ENCODE measurements at places on chromosomes 7 and 10. TPM values are rescaled to one million over a fixed set of nuclear protein-coding genes. Genes with fewer than 3 reads are reported as not detected.

Gene C10orf143
- total RNA-seq: 1.3 TPM

GRCh38 chr10:97230146-97230545 is 44.4 kb upstream of the SLIT1 start:
- DNase-seq: no peak

DNA sequence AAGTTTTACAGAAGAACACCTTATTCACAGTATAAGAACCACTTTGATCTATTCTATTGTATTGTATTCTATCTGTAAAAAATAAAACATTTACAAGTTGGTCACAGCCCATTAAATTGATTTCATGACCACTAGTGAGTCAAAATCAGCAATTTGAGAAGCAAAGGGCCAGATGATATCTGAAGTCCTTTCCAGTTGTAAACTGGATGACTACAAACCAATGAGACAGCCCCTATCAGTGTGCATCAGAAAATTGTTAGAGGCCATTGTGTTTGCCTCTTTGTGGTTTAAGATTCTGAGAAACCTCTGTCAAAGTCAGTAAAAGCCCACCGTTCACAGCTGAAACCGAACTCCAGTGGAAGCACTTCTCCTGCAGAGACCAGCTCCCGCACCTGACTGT is 54.8 kb downstream of the TBXAS1 start:
- no peak for DNase-seq

Gene GJD4
- not detected for total RNA-seq

DNA sequence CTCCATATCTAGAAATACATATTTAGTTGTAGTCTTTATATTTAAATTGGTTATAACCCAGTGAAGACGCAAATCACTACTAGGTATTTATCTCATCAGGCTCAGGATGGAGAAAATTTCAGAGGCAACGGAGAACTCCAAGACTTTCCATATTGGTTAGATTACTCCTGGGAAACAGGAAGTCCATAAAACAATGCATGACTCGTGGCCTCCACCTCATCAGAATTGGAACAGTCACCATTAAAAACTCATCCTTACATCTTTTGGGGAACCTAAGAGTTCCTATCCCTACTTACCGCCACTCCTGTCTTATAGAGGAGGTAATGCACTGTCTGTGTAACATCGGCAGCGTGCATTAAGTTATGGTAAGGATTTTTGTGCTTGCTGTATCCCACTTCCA is 177.6 kb downstream of the PPP1R17 start:
- DNase-seq: no peak

Gene TLX1
- total RNA-seq: not detected

GRCh38 chr10:63707254-63707910 is 186.2 kb downstream of the REEP3 start:
- DNase-seq: peak; percentile 98

- no peak for DNase-seq
Measured at GRCh38 chr7:100655908-100656674, at the start of gene ACTL6B. Gene ACTL6B, minus strand, starts transcription at chr7:100656448. Its CDS starts 94 bp downstream, at chr7:100656354.

DNA sequence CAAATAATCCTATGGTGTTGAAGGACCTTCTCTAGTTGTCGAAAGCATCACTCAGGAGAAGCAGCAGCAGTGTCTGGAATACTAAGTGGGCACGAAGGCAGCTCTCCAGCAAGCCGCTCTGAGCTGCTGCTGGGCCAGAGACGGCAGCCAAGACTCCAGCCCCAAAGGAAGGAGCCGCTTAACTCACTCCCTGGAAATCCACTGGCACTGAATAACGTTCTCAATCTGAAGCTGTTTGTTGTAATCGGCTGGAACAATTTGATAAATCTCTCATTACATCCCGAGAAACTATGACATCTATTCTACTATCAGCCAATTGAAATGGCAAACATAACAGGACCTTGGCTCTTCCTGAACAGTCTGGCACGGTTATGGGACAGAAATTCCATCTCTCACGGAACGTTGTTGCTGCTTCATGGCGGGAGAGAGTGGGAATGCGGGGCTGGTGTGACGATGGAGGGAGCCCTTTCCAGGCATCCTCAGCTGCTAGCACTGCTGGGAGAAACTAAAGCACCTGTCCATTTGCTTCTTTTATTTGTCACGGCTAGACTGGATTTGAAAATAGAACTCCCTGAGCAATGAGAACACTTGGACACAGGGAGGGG is 331.5 kb upstream of the RNF32 start:
- DNase-seq: no peak

Gene CCL24
- total RNA-seq: not detected

Gene UCN3
- total RNA-seq: not detected

Gene GTPBP4
- 29.1 TPM for total RNA-seq

Gene PRF1
- not detected for total RNA-seq

Gene ZNF736
- 5.0 TPM for total RNA-seq

DNA sequence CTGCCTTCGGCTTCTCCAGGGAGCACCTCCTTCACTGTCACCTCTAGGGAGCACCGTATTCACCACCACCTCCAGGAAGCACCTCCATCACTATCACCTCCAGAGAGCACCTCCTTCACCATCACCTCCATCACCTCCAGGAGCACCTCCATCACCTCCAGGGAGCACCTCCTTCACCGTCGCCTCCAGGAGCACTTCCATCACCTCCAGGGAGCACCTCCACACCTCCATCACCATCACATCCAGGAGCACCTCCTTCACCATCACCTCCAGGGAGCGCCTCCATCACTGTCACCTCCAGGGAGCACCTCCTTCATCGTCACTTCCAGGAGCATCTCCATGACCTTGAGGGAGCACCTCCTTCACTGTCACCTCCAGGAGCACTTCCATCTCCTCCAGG is 102.3 kb downstream of the DNAJB6 start:
- no peak for DNase-seq

DNA sequence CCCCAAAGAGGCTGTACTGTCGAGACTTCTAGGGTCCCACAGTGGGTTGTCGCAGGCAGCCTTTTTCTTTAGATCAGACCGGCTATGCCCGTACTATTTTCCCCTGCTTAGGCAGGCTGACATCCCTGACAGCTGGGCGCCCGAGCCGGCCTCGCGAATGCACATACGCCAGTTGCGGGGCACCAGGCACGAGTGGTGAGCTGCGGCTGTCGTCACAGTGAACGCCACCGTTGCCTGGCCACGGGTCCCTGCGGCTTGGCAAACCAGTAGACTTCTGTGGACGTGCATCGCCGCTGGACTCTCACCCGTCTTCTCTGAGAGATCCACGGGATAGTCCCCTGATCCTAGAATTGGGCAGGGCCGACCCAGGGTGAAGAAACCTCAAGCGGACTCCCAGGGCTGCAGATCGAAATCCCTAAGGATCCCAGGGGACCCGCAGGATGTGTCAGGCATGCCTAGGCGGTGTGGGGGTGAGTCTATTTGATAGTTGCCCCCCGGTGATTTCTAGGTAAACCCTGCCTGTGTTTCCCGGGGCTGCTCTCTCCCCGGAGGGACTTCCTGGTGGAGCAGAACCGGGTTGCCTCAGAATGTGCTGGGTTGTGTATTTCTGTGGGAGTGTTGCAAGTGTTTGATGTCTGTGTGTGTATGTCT is 33.0 kb upstream of the ZNF273 start:
- DNase-seq: no peak

Gene FRMD4A
- 2.3 TPM for total RNA-seq

DNA sequence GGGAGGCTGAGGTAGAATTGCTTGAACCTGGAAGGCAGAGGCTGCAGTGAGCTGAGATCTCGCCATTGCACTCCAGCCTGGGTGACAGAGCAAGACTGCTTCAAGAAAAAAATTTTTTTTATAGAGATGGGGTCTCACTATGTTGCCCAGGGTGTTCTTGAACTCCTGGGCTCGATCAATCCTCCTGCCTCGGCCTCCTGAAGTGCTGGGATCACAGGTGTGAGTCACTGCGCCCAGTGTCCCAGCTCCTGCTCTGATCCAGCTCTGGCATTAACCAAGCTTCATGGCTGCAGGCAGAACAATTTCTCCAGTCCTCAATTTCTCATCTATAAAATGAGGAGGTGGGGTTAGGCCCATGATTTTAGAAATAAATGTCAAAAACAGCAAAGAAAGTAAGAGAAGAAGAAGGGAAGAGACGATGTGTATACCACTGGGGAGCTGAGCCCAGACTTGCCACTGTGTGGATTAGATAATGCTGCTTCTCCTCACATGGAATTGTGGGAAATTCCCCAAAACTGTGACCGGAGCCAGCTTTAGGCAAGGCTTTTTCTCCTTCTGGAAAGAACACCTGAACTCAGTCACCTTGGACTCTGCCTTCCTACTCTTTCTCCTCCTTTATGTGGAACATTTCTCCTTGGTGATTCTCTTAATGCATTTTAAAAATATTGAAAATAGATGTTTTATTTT is 25.5 kb downstream of the IL15RA start:
- no peak for DNase-seq

DNA sequence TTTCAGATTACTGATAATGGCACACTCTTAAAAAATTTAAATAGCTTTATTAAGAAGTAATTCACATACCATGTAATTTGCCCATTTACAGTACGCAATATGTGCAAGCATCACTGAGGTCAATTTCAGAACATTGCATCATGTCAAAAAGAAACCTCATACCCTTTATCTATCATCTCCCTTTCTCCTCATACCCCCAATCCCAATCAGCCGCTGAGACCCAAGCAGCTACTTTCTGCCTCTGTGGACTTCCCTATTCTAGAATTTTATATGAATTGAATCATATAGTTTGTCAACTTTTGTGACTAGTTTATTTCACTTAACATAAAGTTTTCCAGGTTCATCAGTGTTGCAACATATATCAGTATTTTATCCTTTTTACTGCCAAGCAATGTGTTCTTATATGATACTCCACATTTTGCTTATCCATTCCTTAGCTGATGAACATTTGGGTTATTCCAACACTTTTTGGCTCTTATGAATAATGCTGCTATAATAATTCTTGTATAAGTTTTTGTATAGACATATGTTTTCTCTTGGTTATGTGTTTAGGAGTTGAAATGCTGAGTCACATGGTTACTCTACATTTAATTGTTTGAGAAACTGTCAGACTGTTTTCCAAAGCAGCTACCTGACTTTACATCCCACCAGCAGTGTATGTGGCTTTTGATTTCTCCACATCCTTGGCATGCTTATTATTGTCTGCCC is 26.9 kb upstream of the TPK1 start:
- DNase-seq: no peak

- no peak for DNase-seq
Measured at GRCh38 chr10:44466236-44466635, 81.3 kb upstream of the CXCL12 start.
